D721Med (cell line): ENCODE measurements at places on chromosomes 1 and 21.

GRCh38 chr1:21270086-21270689 lies 20.1 kb downstream of the ECE1 start:
- peak; percentile 53 for DNase-seq

DNA sequence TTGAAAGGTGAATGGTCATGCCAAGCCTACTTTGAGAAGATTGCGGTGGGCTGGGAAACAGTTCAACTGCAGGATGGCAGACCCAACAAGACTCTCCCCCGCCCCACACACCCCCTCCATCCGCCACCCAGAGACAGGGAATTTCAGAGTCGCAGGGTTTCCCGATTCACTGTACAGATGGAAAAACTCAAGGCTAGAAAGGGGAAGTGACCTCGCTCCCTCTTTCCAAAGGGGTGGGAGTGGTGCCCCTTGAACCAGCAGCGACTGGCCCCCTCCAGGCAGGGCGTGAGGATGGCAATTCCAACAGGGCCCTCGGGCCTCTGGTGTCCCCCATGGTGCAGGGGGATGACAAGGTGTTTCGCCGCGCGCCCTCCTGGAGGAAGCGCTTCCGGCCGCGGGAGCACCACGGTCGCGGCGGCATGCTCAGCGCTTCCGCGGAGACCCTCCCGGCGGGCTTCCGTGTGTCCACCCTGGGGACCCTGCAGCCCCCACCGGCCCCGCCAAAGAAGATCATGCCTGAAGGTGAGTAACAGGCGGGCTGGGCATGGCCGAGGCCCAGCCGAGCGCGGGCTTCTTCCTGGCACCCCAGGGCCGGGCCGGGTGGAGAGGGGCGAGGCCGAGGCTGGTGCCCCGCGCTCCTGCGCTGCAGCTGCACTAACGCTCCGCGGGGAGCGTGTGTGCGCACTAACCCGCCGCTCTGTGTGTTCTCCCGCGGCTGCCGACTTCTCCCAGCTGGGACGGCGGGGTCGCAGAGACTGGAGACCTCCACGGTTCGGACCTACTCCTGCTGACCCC lies 10.4 kb downstream of the MYOG start:
- no peak for DNase-seq

DNA sequence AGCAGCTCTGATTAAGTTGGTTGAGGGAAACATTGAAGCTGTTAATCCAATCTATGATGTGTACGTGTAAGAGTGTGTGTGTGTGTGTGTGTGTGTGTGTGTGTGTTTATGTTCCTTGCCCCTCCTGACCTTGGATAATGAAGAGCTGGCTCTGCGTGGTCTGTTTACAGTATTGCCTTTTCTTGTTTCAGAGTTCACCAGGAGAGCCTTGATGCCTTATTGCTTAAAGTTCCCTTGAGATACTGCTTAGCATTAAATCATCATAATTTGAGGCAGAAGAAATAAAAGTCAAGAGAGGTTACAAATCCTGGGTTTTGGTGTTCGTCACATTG lies 36.4 kb downstream of the CAPN8 start:
- DNase-seq: no peak

DNA sequence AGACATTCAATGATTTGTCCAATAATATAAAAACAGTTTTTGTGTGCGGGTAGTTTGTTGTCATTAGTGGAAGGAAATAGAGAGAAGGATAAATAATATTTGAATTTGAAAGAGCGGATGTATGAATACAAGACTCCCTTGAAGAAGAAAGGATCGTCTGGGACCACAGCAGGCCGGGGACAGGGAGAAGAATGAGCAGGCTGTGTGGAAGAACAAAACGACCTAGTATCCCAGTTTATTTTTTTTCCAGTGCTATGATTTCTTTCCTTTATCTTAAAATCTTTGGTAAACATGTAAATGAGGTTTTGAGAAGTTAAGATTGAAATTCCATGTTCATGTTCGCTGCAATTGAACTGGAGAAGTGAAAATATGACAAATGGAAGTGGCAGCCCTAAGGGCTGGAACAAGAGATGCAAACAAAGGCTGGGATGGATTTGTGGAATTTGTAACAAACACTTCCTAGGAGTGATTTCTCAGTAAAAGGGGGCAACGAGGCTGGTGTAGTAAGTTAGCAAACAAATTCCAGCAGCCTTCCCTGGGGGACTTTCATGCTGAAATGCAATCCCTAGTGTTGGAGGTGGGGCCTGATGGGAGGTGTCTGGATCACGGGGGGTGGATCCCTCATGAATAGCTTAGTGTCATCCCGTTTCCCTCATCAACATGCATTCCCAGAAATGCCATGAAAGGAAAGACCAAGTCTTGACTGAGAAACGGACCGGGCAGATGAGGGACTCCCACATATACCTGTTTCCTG lies 10.2 kb upstream of the IFI16 start:
- DNase-seq: no peak

DNA sequence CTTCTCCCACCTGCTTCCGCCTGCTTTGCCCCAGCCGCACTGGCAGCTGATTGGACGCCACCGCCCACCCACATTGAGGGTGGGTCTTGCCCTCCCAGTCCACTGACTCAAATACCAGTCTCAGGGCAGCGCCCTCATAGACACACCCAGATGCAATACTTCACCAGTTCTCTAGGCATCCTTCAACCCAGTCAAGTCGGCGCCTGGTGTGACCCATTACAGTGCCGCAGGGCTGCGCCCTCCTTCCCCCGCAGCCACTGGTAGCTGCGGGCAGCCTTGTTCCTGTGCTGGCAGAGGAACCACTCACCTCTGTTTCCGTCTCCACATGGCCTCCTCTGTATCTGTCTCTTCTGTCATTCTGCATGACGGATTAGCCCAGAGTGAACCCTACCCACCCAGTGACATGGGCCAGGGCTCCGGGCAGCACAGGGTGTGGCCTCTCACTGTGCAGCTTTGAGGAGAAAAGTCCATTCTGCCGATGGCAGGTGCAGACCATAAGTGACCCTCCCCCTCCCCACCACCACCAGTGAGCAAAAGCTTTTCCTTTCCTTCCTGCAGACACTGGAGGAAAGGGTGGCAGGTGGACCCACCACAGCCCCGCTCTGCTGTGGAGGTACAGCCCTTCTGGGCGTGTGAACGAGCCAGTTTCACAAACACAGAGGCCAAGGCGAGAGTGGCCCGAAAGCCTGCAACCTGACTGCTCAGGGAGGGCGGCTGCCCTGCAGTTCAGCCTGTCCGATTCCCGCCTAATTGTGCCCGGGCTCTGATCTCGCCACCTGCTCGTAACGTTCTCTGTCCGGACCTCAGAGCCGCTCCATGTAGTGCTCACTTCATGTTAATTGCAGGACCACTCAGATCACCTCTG lies 57.1 kb downstream of the FAAP20 start:
- DNase-seq: no peak

DNA sequence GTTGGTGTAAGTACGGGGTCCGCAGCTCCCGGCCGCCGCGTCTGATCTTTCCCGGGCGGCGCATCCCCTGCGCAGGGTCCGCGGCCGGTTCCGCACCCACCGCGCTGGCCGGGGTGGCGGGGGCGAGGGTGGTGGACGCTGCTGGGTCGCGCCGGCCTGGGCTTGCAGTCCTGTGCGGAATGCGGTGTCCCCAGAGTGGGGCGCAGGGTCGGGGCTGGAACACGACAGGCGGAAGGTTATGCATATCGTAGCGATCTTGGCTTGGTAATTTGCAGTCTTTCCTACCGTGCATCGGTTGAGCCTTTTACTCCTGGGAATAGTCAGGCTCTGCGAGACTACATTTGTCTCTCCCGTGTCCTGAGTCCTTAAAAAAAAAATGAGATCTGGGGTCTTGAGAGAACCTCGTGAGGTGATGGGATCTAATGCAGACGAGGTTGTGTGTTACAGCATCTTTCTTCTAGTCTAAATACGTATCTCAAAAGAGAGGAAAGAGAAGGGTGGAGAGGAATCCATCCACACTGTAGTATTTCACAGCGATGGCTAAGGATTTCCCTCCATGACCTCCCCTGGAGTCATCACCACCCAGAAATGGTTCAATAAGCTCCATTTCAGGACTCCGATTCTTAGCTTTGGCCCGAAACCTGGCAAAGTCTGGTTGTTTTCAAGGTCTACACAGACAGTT lies 572 bp downstream of the ATP1B1 start:
- DNase-seq: no peak

DNA sequence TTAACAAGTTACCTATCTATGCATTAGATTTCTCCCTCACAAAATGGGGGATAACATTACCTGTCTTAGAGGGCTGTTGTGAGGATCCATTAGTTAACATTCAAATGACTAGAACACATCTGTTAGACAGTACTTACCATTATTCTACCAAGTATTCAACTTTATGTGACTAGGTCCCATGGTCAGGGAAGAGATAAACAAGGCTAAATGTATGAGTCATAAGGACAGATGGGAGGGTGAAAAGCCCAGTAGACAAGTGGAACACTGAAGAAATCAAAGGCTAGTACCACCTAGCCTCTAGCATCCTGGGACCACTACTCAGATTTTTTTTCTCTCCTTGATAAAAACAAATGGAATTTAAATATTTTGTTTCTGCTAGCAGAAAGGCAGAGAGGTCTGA lies 9.0 kb upstream of the VHLL start:
- DNase-seq: no peak

DNA sequence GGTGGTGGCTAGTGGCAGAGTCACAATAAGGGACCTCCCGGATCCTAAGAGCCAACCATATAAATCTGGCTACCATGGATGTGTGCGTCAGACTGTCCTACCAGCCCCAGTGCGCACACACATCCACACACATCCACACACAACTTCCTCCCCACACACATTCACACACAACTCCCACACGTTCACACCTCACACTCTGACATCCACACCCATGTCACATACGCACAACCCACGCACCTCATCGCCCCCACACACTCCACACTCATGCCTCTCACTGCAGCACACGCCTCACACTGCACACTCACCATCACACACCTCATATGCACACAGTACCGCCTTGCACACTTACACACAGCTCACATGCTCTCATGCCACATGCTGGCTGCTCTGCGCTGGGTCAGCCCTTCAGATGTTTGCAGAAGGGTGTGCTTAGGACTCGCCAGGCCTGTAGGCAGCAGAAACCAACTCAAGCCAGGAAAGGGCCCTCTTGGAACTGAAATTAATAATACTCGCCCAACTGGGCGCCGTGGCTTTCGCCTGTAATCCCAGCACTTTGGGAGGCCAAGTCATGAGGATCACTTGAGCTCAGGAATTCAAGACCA lies 3.0 kb downstream of the LDLRAD2 start:
- DNase-seq: no peak

- no peak for DNase-seq
Observed at GRCh38 chr21:44524414-44525371, 15.3 kb downstream of the KRTAP10-1 start.

- no peak for DNase-seq
Observed at GRCh38 chr1:9293533-9294404, 1.1 kb downstream of the SPSB1 start.

DNA sequence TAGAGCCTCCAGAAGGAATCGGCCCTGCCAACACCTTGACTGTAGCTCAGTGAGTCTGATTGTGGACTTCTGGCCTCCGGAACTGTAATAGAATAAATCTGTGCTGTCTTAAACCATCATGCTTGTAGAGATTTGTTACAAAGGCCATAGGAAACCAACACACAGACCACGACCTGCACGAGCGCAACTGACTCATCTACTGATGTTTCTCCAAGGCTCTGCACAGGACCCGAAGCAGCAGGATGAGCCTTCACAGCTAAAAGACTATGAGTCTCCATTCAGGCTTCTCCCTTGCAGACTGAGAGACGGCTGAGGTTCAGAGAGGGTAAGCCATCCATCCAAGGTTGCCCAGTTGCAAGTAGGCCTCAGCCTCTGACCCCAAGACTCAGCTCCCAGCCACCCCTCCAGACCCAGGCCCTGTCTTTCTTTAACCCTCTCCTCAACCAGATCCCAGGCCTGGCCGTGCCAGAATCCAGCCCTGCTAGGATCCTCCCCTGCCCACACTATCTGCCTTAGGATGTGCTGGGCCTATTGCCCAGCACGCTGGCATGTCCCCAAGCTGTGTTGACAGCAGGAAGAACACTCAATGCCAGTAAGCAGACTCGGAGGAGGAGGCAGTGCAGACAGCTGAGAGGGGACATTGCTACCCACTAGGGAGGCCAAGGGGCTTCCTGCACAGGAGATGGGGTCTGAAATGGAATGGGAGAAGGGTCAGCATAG lies 109.0 kb downstream of the HMGB4 start:
- DNase-seq: no peak

GRCh38 chr1:93813076-93813475 lies 65.9 kb downstream of the DNTTIP2 start:
- DNase-seq: no peak

GRCh38 chr1:227886993-227887696 lies 60.6 kb downstream of the WNT9A start:
- DNase-seq: peak; percentile 15

- no peak for DNase-seq
Observed at GRCh38 chr1:231693361-231694074, 66.9 kb downstream of the DISC1 start.

- no peak for DNase-seq
Observed at GRCh38 chr1:248881261-248881660, 22.4 kb upstream of the ZNF692 start.

DNA sequence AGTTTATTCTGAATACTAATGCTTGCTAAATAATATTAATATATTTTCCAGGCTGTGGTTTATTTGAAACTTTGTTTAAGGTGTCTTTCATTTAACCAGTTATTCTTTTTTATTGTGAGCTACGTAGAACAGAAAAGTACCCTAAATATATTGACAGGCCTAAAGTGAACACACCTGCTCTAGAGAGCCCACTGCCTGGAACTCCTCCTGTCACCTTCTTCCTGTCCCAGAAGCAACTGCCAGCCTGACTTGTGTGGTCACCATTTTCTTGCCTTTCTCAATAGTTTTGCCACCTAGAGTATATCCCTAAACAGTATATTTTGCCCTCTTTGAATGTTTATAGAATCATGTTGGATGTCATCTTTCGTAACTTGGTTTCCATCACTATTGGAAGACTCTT lies 48.5 kb downstream of the SCCPDH start:
- DNase-seq: no peak

DNA sequence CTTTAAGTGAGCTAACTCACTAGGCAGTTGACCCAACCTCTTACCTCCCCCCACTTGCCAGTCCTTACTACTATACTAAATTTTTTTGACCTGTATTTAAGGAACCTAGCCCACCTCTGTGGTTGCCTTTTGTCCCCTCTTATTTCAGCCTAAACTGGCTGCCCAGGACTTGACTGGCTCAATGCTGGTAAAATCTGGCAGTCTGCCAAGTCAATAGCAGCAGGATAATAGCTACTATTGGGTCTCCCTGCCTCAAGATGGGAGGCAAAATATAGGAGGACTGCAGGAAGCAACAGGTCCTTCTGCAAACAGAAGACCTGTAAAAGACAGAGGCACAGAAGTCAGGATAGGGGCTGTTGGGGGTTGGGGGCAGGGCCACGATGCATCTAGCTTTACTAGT lies 144.2 kb upstream of the POGK start:
- no peak for DNase-seq

- DNase-seq: no peak
Observed at GRCh38 chr21:30014886-30015285, 75.1 kb upstream of the GRIK1 start.

GRCh38 chr1:73623946-73624345 lies 574.0 kb downstream of the LRRIQ3 start:
- no peak for DNase-seq

DNA sequence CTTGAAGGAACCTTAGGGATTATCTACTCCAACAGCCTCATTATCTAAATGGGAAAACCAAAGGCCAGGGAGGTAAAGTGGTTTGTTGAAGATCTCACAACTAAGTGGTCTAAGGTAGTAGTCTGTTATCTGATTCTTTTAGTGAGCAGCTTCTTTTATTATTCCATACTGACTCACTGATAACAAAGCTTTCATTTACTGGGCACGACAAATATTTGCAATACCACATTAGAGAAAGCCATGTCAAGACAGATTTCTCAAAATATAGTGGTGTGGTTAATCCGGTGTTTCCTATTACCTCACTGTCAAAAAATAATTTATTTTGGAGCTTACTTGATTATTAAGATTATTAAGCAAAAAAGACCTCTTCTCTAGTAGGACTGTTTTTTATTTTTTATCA lies 369.1 kb downstream of the S1PR1 start:
- no peak for DNase-seq
